Stimulated activated memory B cell treated with anti-CD40 and anti-IgM and Interleukin-4, amounts not matched to agents 10 μg/mL and 1 μg/mL and 100 μg/mL, for 72 hours (primary cell): ENCODE measurements at places on chromosomes 16 and 17.

GRCh38 chr17:7894866-7895265 is 6.3 kb downstream of the CHD3 start:
- no peaks in the 10 kb centered on the region for H3K27me3 ChIP-seq
- H3K4me3 ChIP-seq, result no peak overlapping the region
- no peak overlapping the region for H3K27ac ChIP-seq
- peaks cover 5% of the 10 kb centered on the region for H3K4me1 ChIP-seq
- H3K36me3 ChIP-seq, result peaks cover 59% of the 10 kb centered on the region
- no peak for ATAC-seq

GRCh38 chr17:51672065-51672464 is 411.7 kb downstream of the UTP18 start:
- no peaks in the 10 kb centered on the region for H3K36me3 ChIP-seq
- no peak for ATAC-seq
- no peak overlapping the region for H3K27ac ChIP-seq
- H3K4me3 ChIP-seq, result no peak overlapping the region

- no peaks in the 10 kb centered on the region for H3K4me1 ChIP-seq
- H3K4me3 ChIP-seq, result no peak overlapping the region
- no peak overlapping the region for H3K27ac ChIP-seq
- no peak for ATAC-seq
These were observed 1293.2 kb upstream of the GOT2 start for GRCh38 chr16:60027351-60027750.

DNA sequence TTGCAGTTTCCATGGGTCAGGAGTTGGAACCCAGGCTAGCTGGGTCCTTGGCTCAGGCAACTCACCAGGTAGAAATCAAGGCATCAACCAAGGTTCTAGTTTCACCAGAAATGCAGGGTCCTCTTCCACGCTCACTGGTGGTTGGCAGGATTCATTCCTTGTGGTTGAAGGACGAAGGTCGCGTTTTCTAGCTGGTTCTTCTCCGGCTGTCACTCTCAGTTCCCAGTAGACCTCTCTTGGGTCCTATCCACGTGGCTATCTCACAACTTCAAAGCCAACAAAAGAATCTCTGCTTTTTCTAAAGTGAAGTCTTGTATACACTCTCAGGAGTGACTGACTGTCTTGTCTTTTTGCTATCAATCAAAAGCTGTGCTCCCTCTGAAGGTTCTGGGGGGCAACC is 146.3 kb upstream of the NOL11 start:
- ATAC-seq, result no peak
- no peak overlapping the region for H3K4me3 ChIP-seq
- peaks cover 21% of the 10 kb centered on the region for H3K36me3 ChIP-seq
- H3K27ac ChIP-seq, result peak overlapping the region; percentile 87
- H3K27me3 ChIP-seq, result peaks cover 18% of the 10 kb centered on the region
- H3K4me1 ChIP-seq, result peaks cover 80% of the 10 kb centered on the region

- H3K27me3 ChIP-seq, result no peaks in the 10 kb centered on the region
- no peak for ATAC-seq
- H3K36me3 ChIP-seq, result no peaks in the 10 kb centered on the region
- peaks cover 11% of the 10 kb centered on the region for H3K4me1 ChIP-seq
- no peak overlapping the region for H3K27ac ChIP-seq
- no peak overlapping the region for H3K4me3 ChIP-seq
These were observed 317.1 kb downstream of the PHKB start for GRCh38 chr16:47778106-47778801.

GRCh38 chr16:73891129-73891542 is 405.5 kb upstream of the PSMD7 start:
- H3K27me3 ChIP-seq, result peaks cover 30% of the 10 kb centered on the region
- no peaks in the 10 kb centered on the region for H3K36me3 ChIP-seq
- no peak overlapping the region for H3K27ac ChIP-seq
- peaks cover 11% of the 10 kb centered on the region for H3K4me1 ChIP-seq
- no peak overlapping the region for H3K4me3 ChIP-seq

DNA sequence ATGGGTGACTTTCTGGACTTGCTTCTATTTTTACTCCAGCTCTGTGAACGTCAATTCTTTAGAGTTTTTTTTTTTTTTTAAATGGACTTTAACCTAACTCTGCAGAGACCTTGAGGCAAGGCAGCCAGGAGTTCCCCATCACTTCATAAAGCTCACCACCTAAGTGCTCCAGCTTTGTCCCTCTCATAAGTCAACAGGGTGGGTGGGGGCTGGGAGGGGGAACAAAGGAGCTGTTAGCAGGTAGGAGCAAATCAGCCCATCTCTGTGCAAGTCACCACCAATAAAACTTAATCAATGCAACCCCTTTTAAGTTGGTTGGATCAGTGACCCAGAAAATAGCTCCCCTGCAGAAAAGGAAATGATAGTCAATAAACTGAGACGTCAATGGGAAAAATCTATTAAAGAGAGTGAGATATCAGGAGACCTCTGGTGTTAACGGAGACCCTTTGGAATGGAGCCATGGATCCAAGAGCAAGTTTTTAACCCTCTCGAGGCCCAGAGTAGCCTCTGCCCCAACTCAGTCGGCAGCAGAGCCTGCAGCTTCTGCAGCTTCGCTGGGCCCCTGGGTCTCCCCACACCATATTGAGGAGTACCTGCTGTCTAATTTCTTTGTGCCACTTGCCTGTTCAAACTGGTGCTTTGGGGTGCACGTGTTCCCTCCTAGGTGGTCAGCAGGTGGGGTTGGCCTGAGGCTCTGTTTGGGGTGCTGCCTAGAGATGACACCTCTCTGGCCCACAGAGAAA is 27.6 kb upstream of the ETV4 start:
- ATAC-seq, result no peak
- H3K27ac ChIP-seq, result no peak overlapping the region
- H3K4me3 ChIP-seq, result no peak overlapping the region
- H3K27me3 ChIP-seq, result peaks cover 8% of the 10 kb centered on the region

GRCh38 chr17:58338841-58339754 is 10.5 kb upstream of the TSPOAP1 start:
- H3K27me3 ChIP-seq, result no peaks in the 10 kb centered on the region
- H3K4me3 ChIP-seq, result peak overlapping the region; percentile 98
- H3K36me3 ChIP-seq, result peaks cover 25% of the 10 kb centered on the region
- peak overlapping the region; percentile 100 for H3K27ac ChIP-seq

DNA sequence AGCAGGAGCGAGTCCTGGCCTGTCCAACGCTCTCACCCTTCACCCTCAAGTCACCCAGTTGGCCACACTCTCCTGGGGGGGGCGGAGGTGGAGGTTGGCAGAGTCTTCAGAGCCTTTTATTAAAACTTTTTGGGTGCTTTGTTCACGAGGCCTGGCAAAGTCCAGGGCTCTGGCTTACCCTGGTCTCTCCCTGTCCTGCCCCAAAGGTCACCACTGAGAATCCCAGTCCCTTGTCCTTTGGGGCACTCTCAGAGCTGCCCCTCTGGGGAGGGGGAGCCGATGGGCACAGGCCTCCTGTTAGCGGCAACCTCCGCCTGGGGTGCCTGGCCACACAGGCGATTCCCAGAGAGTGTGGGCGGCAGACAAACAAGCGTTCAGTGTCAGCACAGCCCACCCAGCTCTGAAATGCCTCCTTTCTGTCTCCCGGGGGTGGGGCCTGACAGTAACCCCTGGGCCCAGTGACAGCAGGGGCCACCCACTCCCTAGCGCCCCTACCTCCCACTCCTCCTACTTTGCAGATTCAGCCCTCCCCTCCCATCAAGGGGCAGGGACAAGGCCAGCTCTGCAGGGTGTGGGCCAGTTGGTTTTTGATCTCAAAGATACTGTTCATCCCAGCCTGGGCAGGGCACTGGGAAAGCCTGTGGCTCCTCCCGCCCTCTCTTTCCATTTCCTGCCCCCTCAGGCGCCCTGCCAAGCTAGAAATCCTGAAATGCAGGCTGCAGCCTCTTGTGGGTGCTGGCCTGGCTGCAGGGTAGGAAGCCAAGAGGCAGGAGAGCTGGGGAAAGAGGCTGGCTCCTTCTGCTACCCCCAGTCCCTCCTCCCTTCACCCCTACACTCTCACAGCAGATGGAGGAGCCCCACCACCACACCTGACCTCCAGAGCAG is 36.6 kb upstream of the EMP2 start:
- H3K27me3 ChIP-seq, result peaks cover 41% of the 10 kb centered on the region
- H3K4me1 ChIP-seq, result peaks cover 26% of the 10 kb centered on the region
- H3K27ac ChIP-seq, result no peak overlapping the region
- no peak for ATAC-seq
- H3K36me3 ChIP-seq, result no peaks in the 10 kb centered on the region
- H3K4me3 ChIP-seq, result no peak overlapping the region

DNA sequence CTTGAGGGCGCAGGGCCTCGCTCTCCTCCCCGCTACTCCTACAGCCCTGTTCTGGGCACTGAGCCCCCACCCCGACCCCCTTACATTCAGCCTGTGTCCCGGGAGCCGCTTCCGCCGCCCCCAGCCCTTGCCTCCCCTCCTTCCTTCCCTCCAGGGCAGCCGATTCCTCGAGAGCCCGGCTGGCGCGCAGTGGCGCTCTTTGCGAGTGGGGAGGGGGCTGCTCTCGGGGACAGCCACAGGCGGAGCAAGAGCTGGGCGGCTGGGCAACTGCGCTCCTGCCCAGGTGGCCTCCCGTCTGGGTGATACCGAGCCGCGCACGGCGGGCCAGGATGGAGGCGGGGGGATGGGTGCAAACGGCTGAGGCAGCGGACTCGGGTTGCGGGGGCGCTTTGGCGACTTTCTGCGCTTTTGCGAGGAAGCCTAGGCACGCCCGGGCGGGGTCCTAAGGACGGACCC is 1.2 kb downstream of the MMP15 start:
- H3K4me3 ChIP-seq, result peak overlapping the region; percentile 45
- peaks cover 29% of the 10 kb centered on the region for H3K27me3 ChIP-seq
- H3K27ac ChIP-seq, result no peak overlapping the region
- H3K4me1 ChIP-seq, result peaks cover 9% of the 10 kb centered on the region
- no peaks in the 10 kb centered on the region for H3K36me3 ChIP-seq

DNA sequence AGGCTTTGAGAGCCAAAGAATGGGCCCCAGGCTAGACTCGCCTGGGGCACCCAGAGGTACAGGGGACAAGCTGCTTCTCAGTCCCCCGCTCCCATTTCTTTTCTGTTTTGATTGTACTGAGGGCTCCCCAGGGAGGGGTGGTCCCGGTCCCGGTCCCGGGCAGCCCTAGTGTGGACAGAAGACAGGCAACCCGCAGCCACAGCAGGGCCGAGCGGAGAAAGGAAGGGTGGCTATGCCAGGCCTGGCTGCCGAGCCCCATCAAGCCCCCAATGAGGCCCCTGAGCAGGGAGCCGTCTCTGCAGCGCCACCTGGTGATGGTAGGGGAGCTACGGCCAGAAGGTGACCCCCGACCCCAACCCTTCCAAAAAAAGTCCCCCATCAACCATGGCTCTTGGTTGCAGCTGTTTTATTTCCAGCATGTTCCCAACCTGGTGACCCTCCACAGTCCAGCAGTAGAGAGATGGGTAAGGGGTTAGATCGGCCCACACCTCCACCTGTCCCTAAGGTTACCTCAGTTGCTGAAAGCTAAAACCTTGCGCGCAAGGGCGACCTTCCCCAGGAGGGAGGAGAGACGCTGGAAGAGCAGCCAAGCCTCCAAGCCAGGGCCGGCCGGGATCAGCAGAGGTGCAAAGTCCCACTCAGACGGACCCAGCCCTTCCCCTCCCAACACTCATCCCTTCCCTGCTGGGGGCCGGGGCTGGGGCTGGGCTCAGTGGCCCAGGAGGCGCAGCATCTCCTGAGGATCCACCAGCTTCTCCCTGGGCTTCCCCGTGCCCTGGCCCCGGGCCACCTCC is 2.6 kb upstream of the GRIN2C start:
- H3K4me1 ChIP-seq, result peaks cover 41% of the 10 kb centered on the region
- peak; percentile 49 for ATAC-seq
- H3K27ac ChIP-seq, result no peak overlapping the region
- H3K4me3 ChIP-seq, result peak overlapping the region; percentile 38
- no peaks in the 10 kb centered on the region for H3K36me3 ChIP-seq

DNA sequence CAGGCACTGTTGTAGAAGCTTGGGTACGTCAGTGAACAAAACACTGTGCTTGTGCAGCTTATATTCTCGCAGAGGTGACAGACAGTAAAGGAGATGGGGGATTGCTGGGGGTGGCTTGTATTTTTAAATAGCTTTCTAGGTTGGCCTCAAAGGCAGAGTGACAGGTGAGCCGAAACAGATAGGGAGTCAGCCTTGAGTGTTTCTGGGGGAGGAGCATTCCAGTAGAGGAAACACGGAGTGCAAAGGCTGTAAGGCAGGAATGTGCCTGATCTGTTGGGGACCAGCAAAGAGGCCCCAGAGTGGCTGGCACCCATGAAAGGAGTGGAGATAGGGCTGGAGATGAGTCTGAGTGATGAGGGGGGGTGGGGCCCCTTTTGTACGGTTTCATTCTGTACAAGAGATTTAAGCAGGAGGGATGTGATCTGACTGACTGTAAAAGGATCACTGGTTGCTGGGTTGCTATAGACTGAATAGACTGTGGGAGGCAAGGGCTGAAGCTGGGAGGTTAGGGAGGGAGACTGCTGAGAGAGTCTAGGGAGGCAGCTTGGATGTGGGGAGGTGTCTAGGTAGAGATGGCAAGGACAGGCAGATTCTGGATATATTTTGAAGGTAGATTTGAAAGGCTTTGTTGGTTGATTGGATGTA is 15.2 kb downstream of the NUP93 start:
- peak overlapping the region; percentile 21 for H3K27ac ChIP-seq
- no peak for ATAC-seq
- no peak overlapping the region for H3K4me3 ChIP-seq
- peaks cover 40% of the 10 kb centered on the region for H3K4me1 ChIP-seq

DNA sequence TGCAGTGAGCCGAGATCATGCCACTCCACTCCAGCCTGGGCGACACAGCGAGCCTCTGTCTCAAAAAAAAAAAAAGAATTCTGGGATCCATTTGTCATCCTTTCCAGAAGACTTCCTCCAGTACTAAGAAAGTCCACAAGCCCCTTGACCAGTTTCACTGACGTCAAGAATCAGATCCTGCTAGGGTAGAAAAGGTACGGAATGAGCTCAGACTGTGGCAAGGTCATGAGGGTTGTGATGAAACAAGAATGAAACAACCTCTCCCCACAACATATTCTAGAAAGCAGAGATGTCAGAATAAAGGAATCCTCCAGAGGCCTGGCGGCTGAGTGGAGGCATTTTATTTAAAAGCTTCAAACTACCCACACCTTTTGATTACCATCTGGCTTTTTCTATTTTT is 29.9 kb downstream of the TRAF4 start:
- H3K4me3 ChIP-seq, result no peak overlapping the region
- H3K4me1 ChIP-seq, result peaks cover 19% of the 10 kb centered on the region
- H3K27ac ChIP-seq, result no peak overlapping the region
- H3K27me3 ChIP-seq, result no peaks in the 10 kb centered on the region
- ATAC-seq, result no peak
- peaks cover 14% of the 10 kb centered on the region for H3K36me3 ChIP-seq

DNA sequence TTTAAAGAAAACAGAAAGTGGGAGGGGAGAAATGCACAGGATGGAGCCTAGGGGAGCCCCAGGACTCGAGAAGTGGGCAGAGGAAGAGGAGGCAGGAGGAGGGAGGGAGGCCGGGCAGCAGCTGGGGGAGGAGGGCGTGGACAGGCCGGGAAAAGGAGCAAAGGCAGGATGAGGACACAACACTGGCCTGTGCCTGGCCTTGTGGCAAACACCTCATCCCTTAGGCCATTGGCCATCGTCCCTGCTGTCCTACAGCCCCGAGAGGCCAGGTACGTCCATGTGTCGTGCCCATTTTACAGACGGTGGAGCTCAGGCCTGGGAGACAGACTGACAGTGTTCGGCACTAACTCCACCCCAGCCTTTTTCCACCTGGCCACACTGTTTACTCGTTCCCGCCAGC is 15.9 kb downstream of the JPH3 start:
- no peaks in the 10 kb centered on the region for H3K4me1 ChIP-seq
- no peak overlapping the region for H3K4me3 ChIP-seq
- H3K27me3 ChIP-seq, result peaks cover 70% of the 10 kb centered on the region
- H3K27ac ChIP-seq, result no peak overlapping the region
- ATAC-seq, result no peak

GRCh38 chr16:49699841-49700175 is 156.1 kb downstream of the ZNF423 start:
- H3K27me3 ChIP-seq, result peaks cover 28% of the 10 kb centered on the region
- no peak for ATAC-seq
- no peaks in the 10 kb centered on the region for H3K36me3 ChIP-seq
- no peaks in the 10 kb centered on the region for H3K4me1 ChIP-seq
- no peak overlapping the region for H3K27ac ChIP-seq
